ENCODE measurements at places on chromosomes 6 and 20. TPM values are rescaled to one million over a fixed set of nuclear protein-coding genes. Genes with fewer than 3 reads are reported as not detected.

The PSORS1C2 gene
- total RNA-seq, result not detected

The EPPIN gene
- not detected for total RNA-seq

The ACAT2 gene
- total RNA-seq, result 122 TPM

The GHRH gene
- not detected for total RNA-seq

The SRC gene
- total RNA-seq, result 222 TPM

The HLA-DRB1 gene
- total RNA-seq, result not detected

The HEY2 gene
- total RNA-seq, result 0.12 TPM

DNA sequence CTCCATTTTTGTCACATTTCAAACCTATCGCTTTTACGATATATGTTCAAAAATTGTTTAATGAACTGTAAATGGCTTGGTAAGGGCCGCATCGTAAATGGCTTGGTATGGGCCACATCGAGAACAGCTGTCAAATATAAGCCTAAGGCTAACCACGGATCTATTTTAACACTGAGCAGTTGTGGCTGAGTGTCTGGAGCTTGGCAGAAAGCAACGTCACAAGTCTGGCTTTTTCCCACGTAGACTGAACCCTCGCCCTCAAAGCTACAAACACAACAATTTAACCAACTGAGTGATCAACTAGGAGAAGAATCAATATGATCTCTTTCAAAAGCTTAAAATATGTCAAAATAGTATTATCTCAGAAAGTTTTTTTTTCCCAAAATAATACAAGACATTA lies 71.4 kb upstream of the PRSS16 start:
- H3K27me3 ChIP-seq, result no peaks in the 10 kb centered on the region
- H3K27ac ChIP-seq, result no peak overlapping the region
- no peak overlapping the region for H3K4me3 ChIP-seq
- no peaks in the 10 kb centered on the region for H3K4me1 ChIP-seq
- DNase-seq, result no peak

DNA sequence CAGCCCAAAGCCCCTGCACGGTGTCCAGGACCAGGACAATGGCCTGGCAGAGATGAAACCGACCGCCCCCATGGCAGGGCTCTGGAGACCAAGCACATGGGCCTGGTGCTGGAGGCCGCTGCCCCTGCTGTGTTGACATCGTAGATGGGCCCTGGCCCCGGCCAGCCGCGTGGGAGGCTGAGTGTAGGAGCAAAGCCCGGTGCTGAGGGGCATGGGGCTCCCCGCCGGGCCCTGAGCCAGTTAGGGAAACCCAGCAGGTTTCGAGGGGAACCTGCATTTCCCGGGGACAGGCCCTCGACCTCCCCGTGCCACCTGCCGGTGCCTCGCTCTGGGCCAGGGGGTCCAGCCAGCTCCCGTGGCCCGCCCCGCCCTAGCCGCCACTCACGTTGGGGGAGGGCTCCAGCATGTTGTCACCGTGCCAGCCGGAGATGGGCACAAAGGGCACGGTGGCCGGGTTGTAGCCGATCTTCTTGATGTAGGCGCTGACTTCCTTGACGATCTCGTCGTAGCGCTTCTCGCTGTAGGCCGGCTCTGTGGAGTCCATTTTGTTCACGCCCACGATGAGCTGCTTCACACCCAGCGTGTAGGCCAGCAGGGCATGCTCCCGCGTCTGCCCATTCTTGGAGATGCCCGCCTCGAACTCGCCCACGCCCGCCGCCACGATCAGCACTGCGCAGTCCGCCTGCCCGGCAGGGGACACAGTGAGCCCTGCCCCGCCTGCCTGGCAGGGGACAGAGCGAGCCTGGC lies 4.3 kb downstream of the EEF1A2 start:
- H3K27me3 ChIP-seq, result no peaks in the 10 kb centered on the region
- H3K36me3 ChIP-seq, result no peaks in the 10 kb centered on the region
- H3K4me1 ChIP-seq, result peaks cover 6% of the 10 kb centered on the region
- H3K4me3 ChIP-seq, result no peak overlapping the region
- no peak overlapping the region for H3K27ac ChIP-seq
- no peak for DNase-seq

GRCh38 chr20:44817143-44817910 lies 7.0 kb upstream of the RIMS4 start:
- peak; percentile 30 for DNase-seq
- H3K36me3 ChIP-seq, result no peaks in the 10 kb centered on the region
- no peak overlapping the region for H3K27ac ChIP-seq

DNA sequence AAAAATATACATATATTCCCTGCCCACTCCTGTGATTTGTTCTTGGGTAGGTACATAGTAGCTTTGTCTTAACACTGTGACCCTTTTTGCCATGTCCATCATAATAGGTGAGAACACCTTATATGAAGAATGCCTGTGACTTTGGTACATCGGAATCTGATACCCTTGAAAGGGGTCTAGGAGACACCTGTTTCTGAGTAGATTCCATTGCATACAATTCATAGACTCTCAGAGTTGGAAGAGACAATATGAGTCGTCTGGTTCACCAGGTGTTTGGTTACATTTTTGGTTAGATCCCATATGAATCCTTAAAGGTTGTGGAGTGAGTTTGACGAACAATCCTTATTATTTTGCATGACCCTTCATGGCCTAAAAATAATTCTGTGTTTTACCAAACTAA lies 36.3 kb downstream of the RNF144B start:
- no peak overlapping the region for H3K27ac ChIP-seq
- H3K4me1 ChIP-seq, result no peaks in the 10 kb centered on the region
- no peaks in the 10 kb centered on the region for H3K27me3 ChIP-seq
- no peak for DNase-seq
- H3K4me3 ChIP-seq, result no peak overlapping the region

GRCh38 chr6:53090576-53090975 lies 25.4 kb downstream of the FBXO9 start:
- peaks cover 3% of the 10 kb centered on the region for H3K36me3 ChIP-seq
- no peaks in the 10 kb centered on the region for H3K4me1 ChIP-seq
- no peak for DNase-seq

- DNase-seq, result no peak
- no peaks in the 10 kb centered on the region for H3K27me3 ChIP-seq
- no peak overlapping the region for H3K4me3 ChIP-seq
- H3K4me1 ChIP-seq, result peaks cover 16% of the 10 kb centered on the region
Measured at GRCh38 chr6:11353921-11354389, 121.5 kb upstream of the NEDD9 start.

DNA sequence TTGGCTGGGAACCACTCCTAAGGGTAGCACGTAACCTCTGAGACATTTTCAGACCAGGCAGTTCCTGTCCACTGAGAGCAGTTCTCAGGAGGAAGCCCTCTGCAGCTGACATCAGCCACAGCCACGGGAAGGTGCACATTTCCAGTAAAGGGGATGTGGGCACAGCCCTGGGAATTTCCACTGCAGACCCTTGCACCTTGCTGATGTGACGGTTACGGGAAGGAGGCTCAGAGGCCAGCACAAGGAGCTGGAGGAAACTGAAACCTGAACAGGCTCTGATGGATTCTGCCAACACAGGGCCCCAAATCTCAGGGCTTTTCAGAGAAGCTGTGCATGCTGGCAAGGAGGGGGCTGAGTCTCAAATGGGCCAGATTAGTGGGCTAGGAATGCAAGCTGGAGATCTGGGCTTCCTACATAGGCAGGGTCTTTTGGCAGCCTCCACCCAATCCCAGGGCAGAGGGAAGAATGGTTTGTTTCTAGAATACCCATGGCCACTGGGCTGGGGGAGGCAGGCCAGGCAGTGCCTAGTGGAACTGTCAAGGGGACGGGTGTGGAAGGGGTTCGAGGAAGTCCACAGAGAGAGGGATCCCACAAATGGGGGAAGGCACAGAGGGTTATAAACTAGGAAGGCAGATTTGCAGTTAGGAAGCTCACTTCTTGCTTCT lies 14.2 kb downstream of the EBF4 start:
- H3K27me3 ChIP-seq, result no peaks in the 10 kb centered on the region
- no peak overlapping the region for H3K27ac ChIP-seq
- H3K4me3 ChIP-seq, result no peak overlapping the region
- no peaks in the 10 kb centered on the region for H3K4me1 ChIP-seq

- H3K4me3 ChIP-seq, result no peak overlapping the region
- H3K36me3 ChIP-seq, result no peaks in the 10 kb centered on the region
- no peak overlapping the region for H3K27ac ChIP-seq
Measured at GRCh38 chr6:70119218-70119835, 183.6 kb downstream of the COL9A1 start.

GRCh38 chr20:4375881-4376280 lies 345.8 kb upstream of the PRND start:
- H3K27ac ChIP-seq, result no peak overlapping the region
- H3K4me1 ChIP-seq, result no peaks in the 10 kb centered on the region
- H3K36me3 ChIP-seq, result no peaks in the 10 kb centered on the region
- no peak overlapping the region for H3K4me3 ChIP-seq

GRCh38 chr6:6199678-6200077 lies 120.8 kb downstream of the F13A1 start:
- no peaks in the 10 kb centered on the region for H3K4me1 ChIP-seq
- no peak overlapping the region for H3K27ac ChIP-seq
- H3K36me3 ChIP-seq, result no peaks in the 10 kb centered on the region
- DNase-seq, result no peak

GRCh38 chr6:16375206-16375605 lies 136.8 kb downstream of the GMPR start:
- H3K27me3 ChIP-seq, result no peaks in the 10 kb centered on the region
- no peaks in the 10 kb centered on the region for H3K4me1 ChIP-seq
- no peak for DNase-seq
- H3K4me3 ChIP-seq, result no peak overlapping the region

GRCh38 chr20:43586641-43587040 lies 4.1 kb upstream of the IFT52 start:
- DNase-seq, result no peak
- H3K27ac ChIP-seq, result no peak overlapping the region
- no peak overlapping the region for H3K4me3 ChIP-seq
- H3K4me1 ChIP-seq, result peaks cover 14% of the 10 kb centered on the region
- H3K36me3 ChIP-seq, result no peaks in the 10 kb centered on the region
- no peaks in the 10 kb centered on the region for H3K27me3 ChIP-seq

DNA sequence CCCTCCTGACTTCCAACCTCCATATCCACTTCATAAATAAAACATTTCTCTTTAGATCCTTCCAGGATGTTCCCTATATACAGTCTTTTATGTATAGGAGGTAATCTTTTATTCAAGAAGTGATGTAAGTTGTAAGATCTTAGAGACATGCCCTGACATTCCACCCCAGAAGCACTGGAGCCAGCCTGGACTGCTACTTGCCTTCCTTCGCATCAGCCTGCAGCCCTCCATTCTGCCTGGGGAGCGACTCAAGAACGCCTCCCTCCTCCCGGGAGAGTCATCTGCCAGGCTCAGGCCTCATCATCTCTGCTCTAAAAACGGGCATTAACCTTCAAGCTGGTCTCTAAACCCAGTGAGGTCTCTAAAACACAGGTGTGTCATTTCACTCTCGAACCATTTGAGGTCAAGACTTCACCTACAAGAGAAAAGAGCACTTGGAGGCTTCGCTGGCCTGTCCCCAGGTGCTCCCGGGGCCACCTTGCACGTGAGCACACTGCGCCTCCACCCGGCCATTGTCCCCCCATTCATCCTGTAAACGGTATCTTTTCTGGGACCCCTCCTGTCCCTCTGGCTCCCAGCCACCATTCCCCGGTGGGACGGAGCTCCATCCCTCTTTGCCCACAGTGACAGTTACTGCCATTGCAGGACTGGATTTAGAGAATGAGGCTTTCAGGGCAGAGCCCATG lies 107.5 kb upstream of the PDE10A start:
- DNase-seq, result no peak
- H3K27me3 ChIP-seq, result no peaks in the 10 kb centered on the region
- H3K36me3 ChIP-seq, result no peaks in the 10 kb centered on the region
- no peak overlapping the region for H3K27ac ChIP-seq

DNA sequence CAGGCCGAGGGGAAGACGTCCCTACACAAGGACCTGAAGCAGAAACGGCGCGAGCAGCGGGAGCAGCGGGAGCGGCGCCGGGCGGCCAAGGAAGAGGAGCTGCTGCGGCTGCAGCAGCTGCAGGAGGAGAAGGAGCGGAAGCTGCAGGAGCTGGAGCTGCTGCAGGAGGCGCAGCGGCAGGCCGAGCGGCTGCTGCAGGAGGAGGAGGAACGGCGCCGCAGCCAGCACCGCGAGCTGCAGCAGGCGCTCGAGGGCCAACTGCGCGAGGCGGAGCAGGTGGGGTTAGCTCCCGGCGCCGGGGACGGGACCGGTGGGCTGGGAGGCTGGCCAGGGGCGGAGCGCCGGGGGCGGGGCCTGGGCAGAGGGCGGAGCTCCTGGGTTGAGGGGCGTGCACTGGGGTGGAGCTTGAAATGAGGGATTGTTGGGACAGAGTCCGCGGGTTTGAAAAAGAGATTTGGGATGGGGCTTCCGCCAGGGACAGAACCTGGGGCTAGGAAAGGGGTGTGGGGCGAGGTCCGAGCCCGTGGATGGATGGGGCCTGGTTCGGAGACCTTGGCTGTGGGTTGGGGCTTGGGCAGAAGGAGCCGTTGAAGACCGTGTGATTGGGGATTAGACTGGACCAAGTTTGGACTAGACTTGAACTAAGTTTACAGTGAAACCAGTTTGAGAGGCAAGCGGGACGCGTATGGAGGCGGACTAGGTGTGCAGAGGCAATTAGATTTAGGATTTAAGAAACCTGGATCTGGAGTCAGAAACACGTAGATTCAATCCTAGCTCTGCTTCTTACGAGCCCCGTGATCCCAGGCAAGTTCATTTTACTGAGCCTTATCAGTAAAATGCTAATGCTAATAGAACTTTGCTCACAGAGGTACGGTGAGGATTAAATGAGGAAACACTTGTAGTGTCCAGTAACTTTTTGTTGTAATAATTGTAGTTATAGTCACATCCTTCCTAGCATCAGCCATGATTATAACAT lies 20.9 kb downstream of the DEF6 start:
- H3K4me3 ChIP-seq, result peak overlapping the region; percentile 59
- H3K4me1 ChIP-seq, result peaks cover 14% of the 10 kb centered on the region
- no peaks in the 10 kb centered on the region for H3K36me3 ChIP-seq
- peak overlapping the region; percentile 92 for H3K27ac ChIP-seq

DNA sequence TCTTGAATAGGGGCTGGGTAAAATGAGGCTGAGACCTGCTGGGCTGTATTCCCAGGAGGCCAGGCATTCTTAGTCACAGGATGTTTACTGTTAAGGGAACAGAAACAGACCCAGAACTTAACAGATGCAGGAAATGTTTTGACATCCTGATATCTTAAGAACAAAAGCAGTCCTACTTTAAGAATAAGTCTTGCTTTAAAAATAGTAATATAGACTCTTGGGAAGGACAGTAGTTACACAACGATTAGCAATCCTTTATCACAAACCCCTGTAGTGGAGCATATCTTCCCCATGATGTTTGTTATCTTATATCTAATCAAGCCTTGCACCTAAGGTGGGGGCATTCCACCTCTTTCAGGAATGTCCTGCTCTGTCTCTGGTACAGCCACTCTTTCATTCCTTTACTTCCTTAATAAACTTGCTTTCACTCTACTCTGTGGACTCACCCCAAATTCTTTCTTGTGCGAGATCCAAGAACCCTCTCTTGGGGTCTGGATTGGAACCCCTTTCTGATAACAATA lies 493.7 kb upstream of the SULF2 start:
- peak overlapping the region; percentile 64 for H3K27ac ChIP-seq
- no peak overlapping the region for H3K4me3 ChIP-seq
- peaks cover 33% of the 10 kb centered on the region for H3K4me1 ChIP-seq
- no peaks in the 10 kb centered on the region for H3K27me3 ChIP-seq

DNA sequence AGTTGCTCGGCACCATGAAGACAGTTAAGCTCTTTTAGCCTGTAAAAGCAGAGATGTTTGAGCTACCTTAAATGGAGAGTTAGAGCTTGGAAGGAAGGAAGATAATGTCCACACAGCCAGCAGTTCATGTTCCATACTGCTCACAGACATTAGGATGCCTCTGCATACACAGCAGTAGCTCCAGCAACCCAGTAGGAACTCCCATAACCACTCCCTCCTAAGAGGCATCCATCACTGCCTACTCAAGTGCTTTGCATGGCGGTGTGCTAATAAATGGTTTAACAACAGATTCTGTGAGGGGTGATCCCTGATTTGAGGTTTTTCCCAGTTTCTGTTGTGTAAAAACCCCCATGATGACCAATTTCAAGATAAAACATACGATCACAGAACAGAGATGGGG lies 286.4 kb downstream of the HACE1 start:
- no peak overlapping the region for H3K27ac ChIP-seq
- H3K4me3 ChIP-seq, result no peak overlapping the region
- no peaks in the 10 kb centered on the region for H3K36me3 ChIP-seq
- DNase-seq, result no peak
- H3K27me3 ChIP-seq, result no peaks in the 10 kb centered on the region
